DMS 273 treated with DMSO at 0.1 percent for 48 hours (cell line): ENCODE measurements at places on chromosomes 7 and 10.

- no peak for DNase-seq
These were observed 1153.8 kb upstream of the C7orf33 start for GRCh38 chr7:147436718-147437117.

DNA sequence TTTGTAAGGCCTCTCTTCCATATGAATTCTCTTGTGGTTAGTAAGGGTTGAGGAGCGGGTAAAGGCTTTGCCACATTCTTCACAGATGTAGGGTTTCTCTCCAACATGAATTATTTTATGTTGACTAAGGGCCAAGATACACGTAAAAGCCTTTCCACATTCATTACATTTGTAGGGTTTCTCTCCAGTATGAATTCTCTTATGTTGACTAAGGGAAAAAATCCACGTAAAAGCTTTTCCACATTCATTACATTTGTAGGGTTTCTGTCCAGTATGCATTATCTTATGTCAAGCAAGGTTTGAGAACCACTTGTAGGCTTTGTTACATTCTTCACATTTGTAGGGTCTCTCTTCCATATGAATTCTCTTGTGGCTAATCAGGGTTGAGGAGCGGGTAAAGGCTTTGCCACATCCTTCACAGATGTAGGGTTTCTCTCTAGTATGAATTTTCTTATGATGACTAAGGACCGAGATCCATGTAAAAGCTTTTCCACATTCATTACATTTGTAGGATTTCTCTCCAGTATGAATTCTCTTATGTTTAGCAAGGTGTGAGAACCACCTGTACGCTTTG, 493.0 kb downstream of the ZNF479 start:
- no peak for DNase-seq

- peak; percentile 85 for DNase-seq
These were observed 98.3 kb downstream of the TMEM130 start for GRCh38 chr7:98771519-98771918.

- DNase-seq: no peak
These were observed 24.6 kb downstream of the MYOF start for GRCh38 chr10:93457511-93457910.

DNA sequence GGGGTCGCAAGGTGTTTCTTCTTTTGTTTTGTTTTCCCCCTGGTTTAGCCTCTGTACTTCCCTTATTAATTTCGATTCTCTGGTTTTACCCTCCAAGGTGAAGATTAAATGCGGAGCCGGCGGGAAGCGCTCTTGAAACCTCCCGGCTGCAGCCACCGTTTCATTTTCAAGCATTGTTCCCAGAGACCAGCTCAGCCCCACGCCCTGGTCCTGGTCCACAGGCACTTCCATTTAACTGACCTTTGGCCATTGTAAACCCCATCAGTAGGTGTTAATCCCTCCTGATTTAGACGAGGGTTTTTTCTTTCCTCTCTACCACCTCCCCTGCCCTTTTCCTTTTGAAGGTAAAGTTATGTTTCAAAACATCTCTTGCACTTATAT, 39.2 kb upstream of the ENO4 start:
- no peak for DNase-seq

- DNase-seq: no peak
These were observed 91.2 kb upstream of the INSIG1 start for GRCh38 chr7:155206318-155207020.

DNA sequence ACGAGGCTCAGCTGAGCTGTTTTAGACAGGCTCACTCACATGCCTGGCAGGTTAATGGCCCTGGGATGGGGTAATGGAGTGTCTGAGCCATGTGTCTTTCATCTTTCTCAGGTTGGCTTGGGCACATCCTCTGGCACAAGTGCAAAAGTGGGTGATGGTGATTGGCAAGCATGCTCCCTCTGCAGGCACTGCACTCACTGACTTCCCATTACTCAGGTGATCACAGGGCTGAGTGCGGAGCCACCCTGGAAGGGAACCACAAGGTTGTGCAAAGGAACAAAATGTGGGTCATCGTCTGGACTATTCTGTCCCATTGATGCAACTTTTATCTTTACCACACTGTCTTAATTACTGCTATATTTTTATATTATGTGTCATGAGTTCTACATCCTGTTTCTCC, 244.1 kb upstream of the AKR1E2 start:
- no peak for DNase-seq

DNA sequence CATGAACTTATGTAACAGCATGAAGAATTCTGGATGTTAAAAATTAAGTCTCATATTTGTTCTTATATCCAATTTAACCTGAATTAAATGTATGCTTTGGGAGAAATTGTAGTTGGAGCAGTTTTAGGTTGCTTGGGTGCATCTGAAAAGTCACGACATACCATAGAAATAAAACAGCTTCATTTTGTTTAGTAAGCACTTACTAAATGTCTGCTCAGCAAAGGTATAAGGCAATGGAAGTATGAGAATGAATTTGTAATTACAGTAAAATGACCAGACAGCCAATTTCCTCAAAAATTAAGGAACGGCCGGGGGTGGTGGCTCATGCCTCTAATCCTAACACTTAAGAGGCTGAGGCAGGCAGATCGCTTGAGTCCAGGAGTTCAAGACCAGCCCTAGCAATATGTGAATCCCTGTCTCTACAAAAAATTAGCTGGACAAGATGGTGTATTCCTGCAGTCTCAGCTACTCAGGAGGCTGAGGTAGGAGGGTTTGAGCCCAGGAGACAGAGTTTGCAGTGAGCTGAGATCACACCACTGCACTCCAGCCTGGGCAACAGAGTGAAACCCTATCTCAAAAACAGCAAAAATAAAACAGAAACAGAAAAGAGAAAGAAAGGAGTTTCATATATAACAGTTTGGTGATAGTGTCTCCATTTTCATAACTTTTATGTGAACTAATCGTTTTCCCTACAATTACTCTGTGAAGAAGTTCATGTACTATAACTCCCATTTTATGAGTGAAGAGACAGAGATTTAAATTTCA, 47.2 kb upstream of the KLF6 start:
- no peak for DNase-seq

- no peak for DNase-seq
These were observed 1217.1 kb upstream of the CELF2 start for GRCh38 chr10:9800571-9800970.

DNA sequence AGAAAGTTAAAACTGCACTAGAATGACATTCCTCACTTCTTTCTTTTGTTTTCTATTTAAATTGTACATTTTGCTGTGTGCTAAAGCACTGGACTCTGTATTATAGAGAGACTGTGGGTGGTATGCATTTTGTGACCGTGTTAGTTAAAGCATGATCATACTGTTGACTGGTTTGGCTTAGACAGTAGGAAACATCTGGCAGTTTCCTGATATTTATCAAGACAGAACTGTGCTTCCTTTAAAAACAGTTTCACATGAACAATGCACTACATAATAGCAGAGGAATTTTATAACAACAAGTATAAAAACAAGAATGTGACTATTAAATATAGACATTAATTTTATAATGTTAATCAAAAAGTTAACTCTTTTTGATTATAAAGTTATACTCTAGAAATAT, 23.1 kb downstream of the GNG11 start:
- DNase-seq: no peak

GRCh38 chr10:93458821-93459257, 23.3 kb downstream of the MYOF start:
- no peak for DNase-seq

- DNase-seq: no peak
These were observed 61.6 kb upstream of the TBX20 start for GRCh38 chr7:35315517-35315916.

DNA sequence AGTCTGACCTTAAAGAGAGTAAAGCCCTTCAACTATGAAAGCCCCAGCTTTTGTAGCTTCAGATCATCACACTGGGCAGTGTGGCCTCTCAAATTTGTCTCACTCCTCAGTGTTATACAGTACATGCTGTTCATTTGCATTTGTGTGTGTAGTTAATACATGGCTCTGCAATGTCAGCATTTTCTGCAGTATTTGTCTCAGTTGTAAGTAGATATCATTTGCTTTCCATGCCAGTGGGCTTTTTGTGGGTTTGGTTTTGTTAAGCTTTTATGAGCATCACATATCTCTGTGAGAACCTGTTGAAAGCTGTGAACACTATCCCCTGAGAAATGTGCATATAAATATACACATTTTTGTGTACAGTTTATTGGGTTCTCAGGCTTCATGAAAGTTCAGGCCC, 57.0 kb downstream of the ZNF277 start:
- DNase-seq: no peak

GRCh38 chr7:95398155-95398940, 2.2 kb upstream of the PON3 start:
- DNase-seq: peak; percentile 64

DNA sequence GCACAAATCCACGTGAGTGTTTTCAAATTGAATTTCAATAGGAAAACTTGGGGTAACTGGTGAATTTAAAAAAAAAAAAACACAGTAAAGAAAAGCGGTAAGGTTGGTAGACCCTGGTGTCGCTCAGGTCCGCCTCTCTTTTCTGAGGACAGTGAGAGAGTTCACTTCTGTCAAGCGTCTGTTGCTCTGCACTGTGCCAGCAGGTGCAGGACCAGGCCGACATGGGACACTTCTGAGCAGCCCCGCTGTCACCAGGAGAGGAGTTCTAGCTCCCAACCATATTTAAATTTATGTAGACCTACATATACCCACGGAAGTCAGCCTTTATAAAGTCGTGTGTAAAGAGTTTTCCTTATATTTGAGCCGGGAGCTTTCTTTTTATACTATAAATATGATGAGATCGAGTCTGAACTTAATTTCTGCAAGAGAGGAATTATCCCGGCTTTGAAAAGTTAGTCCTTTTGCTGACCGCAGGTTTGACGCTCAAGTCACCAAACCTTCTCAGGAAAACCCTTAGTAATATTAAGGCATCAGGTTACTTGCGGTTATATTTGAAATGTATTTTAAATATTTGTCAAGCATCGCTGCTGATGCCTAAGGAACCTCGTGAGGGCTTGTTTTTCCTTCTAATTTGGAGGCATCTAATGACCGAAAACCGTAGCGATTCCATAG, 531 bp downstream of the IKZF1 start:
- DNase-seq: no peak

GRCh38 chr10:27661514-27662286, 83.9 kb downstream of the MKX start:
- no peak for DNase-seq

DNA sequence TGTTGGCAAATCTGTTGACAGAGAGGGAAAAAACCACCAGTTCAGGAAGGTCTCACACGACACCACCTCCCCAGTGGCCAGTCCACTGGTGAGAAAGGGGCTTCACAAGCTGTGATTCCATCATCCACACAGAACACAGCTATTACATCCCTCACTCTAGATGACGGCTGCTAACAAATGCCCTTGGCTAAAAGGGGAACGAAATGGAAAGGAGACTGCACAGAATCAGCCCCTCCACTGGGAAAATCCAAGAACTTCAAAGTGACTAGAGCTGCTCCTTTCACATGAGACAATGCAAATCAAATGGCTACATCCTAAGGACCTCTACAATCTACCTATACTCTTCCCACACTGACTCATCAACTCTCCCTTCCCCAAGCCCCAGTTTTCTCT, 5.6 kb downstream of the PARP12 start:
- no peak for DNase-seq
